ENCODE measurements at places on chromosomes 5 and 9.

DNA sequence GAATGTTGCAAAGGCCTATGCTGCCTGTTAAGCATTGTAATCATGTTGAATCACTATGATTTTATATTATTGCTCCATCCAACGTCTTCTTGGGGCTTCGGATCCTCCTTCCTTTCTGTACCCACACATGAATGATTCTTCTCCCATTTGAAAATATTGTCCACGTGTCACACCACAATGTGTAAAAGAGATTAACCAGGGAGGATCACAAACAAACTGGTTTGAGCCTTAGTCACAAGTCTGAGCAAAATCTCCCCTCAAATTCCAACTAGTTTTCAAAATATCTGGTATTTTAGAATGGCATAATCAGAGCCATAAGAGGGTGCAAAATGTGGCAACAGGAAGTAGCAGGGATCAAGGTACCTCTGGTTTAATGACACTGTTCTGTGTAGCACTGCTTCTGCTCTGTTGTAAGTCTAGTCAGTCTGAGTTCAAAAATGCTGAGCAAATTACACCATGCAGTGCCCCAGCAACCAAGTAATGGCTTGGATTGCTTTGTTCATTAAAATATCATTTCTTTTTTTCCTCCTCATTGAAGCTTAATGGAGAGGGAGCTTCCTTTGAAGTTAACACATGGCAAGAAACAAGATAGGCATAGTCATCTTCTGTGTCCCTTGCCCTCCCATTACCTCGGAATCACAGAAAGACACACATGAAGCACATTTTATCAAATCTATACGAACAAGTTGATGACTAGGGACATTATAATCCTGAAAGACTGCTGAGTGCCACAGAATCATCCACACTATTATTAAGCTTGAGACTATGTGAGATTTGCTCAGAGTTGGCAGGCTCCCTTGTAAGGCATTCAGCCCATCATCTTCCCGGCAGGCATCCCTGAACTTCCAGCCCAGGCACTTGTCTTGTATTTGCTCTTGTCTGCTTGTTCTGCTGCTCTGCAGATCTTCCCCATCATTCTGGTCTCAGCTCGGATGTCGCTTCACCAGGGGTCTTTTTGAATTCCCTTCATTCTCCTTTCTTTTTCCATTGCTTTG is 102.0 kb upstream of the PRLR start:
- DNase-seq, result no peak

DNA sequence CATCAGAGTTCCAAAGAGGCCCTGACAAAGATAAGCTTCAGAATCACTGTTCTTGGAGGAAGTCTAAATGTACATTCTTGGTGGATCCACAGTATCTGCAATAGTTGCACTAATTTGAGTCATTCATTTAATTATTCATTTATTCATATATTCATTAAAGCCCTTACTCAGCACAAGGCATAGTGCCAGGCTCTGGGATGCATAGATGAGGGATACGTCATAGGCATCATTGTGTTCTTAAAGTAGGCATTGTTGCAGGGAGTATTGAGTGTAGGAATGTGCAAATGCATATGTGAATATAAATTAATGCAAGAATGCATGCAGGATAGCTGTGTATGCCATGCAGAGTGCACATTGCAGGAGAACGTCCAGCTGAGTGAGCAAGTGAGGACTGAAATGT is 100.7 kb downstream of the DRD1 start:
- DNase-seq, result no peak

DNA sequence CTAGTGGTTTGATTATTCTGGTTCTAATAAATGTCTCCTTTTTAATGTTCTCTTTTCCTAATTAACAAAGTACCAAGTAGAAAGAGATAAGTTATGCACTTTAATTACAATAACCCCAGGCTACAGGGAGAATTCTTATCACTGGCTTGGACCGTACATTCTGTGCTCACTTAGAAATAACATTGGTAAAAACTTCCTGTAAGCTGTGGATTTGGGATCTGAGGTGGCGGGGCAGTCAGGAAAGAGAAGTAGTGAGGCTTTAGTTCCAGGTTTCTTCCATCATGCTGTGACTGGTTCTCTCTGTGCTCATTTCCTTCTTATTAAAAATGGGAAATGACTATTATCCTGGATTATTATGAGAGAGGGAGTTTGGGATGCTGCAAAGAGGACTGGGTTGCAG is 142.0 kb downstream of the EGFLAM start:
- no peak for DNase-seq

DNA sequence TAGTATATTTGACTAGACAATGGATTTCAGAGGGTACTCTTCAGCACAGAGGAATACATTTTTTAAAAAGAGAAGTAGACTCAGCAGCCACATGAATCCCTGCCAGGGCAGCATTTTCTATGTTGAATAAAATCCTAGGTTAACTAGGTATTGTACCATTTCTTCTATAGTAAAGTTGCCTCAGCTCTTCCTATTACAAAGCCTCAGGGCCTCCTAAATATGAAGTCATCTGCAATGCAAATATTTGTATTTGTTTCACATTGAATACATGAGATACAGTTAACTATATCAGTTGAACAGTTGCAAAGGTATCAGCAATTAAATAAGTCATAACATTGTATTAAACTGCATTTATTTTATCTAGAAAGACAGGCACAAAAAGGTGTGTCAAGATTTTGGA is 59.5 kb downstream of the NUDT12 start:
- no peak for DNase-seq

DNA sequence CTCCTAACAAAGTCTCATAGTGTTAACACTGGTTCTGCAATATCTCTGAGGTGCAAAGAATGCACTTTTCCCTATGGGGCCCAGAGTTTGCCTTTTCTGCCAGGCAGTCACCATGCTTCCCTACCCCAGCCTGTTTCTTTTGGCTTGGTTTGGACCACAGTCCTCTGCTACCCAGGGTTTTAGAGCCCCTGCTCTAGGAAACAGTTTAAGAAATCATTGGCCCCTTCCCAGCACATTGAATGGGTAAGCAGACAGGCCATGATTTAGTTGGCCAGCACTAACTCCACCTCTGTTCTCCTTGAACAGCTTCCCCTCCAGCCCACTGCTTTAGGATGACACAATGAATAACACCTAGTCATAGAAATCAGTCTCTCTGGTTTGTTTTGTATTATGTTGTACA is 73.2 kb downstream of the UBAP1 start:
- DNase-seq, result no peak

DNA sequence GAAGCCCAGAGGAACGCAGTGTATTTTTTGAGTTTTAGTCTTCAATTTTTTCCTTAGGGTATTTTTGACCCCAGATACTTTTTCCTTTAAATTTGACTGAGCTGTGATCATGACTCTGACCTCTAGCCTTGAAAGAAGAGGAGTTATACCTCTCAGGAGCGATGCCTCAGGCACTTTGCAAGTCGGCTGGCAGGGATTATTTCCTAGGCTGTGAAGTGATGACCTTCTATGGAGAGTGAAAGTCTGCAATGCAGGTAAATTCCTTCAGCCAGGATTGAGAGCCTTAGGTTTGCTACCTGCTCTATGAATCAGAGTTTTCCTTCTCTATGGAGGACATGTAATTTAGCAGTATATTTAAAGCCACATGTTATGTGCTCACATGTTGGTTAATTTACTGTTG is 10.8 kb upstream of the NUDT12 start:
- no peak for DNase-seq

GRCh38 chr9:86909388-86909787 is 37.9 kb downstream of the GAS1 start:
- no peak for DNase-seq

DNA sequence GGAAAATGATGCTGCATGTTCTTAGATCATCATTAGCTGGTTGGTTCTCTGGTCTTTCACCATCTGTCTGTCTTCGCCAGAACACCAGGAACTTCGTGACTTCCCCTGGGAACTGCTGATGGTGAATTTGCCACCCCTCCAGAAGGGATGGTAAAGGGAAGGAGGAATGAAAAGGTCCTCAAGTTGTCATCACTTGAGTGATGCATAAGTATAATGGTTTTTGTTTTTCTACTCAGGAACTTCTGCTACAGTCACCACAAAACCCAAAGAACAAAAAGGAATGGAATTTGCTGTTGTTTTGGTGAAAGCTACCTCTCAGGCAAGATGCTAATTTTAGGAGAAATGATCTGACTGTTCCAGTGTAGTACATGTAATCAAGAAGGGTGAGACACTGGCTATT is 328.4 kb downstream of the ARHGEF28 start:
- no peak for DNase-seq

DNA sequence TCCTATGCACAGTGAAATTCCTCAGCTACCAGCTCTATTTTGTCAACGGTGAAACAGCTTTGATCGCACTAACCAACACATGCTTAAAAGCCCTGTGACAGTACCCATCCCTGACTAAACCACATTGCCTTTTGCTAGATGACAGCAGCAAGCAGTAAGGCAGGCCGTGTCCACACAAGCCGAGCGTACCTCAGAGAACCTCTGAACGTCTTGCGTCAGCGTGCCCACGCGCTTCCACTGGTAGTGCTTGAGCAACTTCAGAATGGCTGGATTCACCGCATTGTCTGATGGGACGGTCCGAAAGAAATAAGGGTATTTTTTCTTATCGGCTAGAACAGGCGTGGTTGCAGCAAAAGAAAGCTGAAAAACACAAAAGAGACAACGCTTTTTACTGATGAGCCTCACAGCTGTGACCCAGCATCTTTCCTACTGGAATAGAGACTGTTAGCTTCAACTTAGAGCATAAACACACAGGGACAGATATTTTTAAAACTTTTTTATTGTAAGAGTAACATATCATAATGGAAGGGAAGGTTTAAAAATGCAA is 167.0 kb downstream of the GABBR2 start:
- no peak for DNase-seq

DNA sequence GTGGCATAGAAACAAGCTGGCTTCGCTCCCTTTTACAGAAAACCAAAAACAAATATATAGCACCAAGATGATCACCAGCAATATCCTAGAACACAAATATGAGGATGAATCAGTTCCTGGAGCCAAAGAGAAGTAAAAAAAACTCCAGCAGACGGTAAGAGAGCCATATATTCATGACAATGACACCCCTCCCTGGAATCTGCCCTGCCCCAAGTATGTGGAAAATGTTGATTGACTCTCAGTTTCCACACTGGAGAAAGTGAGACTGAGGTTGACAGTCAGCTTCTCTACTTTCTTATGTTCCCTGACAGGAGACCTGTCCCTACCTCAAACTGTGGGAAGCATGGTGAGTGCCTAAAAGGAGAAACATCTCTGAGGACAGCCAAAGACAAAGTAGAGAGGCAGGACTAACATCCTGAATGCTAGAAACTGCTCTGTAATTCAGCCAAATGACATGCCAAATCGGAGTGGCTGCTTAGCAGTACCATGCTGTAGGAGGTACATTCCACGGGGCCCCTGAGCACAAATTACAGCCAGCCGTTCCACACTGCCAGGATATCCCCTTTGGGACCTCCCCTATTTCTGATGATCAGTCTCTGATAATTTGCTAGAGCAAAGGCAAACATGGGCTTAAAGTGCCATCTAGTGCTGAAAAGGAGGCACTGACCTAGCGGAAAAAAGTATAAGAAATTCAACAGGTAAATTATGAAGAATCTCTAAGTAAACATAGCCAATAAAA is 424.0 kb upstream of the RGMB start:
- peak; percentile 15 for DNase-seq

Data from H1 (cell line).